Memory B cell (primary cell): ENCODE measurements at places on chromosomes 1 and 21.

- no peaks in the 10 kb centered on the region for H3K27me3 ChIP-seq
- no peaks in the 10 kb centered on the region for H3K4me1 ChIP-seq
- no peak for DNase-seq
- H3K36me3 ChIP-seq = peaks cover 2% of the 10 kb centered on the region
- H3K4me3 ChIP-seq = no peak overlapping the region
Observed at GRCh38 chr1:91523482-91523881, 22.8 kb downstream of the CDC7 start.

- no peak for DNase-seq
- peaks cover 13% of the 10 kb centered on the region for H3K4me1 ChIP-seq
- H3K36me3 ChIP-seq = no peaks in the 10 kb centered on the region
- H3K27ac ChIP-seq = peak overlapping the region; percentile 77
Observed at GRCh38 chr1:28058971-28059878, 29.2 kb downstream of the EYA3 start.

DNA sequence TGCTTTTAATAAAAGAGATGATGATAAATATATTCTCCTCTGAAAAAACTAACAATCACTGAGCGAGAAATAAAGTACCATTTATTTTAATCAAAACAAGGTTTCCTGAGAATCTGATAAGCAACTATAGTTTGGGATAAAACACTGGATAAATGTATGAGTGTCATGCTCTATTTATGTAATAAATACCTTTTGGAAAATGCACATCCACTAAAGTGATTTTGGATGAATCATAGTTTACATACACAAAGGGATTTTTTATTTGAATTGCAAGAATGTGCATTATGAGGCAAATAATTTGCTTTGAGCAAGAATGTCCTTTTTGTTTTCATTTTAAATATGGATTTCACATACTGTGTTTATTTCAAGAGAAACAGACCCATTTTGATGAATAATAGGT is 1483.5 kb downstream of the MRPL39 start:
- no peak overlapping the region for H3K27ac ChIP-seq
- H3K4me1 ChIP-seq = no peaks in the 10 kb centered on the region
- H3K36me3 ChIP-seq = no peaks in the 10 kb centered on the region
- no peaks in the 10 kb centered on the region for H3K27me3 ChIP-seq

- no peaks in the 10 kb centered on the region for H3K4me1 ChIP-seq
- no peak for DNase-seq
Observed at GRCh38 chr1:161335796-161336195, 21.6 kb downstream of the SDHC start.

DNA sequence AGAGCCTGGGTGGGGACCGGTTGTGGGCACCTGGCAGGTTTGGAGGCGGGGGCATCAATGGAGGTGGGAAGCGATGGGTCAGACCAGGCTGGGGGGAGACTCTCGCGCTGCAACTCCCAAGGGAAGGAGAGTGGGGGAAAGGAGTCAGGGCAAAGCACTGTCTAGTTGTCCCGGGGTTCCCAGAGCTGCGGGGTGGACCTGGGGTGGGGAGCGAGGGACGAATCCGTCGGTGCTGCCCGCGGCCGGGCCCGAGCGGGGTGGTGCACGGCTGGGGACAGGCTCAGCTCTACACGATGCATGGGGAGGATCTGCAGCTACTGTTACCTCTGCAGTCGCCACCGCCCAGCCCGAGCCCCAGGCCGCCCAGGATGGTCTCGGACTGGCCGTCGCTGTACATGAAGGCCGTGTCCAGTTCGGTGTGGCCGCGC is 427 bp downstream of the AKR7A2 start:
- DNase-seq = no peak
- H3K27me3 ChIP-seq = no peaks in the 10 kb centered on the region
- peak overlapping the region; percentile 88 for H3K4me3 ChIP-seq

GRCh38 chr21:44575307-44576024 is 1.9 kb downstream of the KRTAP10-4 start:
- H3K27ac ChIP-seq = no peak overlapping the region
- no peak for DNase-seq
- peaks cover 28% of the 10 kb centered on the region for H3K27me3 ChIP-seq
- H3K4me3 ChIP-seq = no peak overlapping the region
- H3K36me3 ChIP-seq = peaks cover 11% of the 10 kb centered on the region
- H3K4me1 ChIP-seq = peaks cover 2% of the 10 kb centered on the region

GRCh38 chr1:5757187-5757805 is 234.9 kb downstream of the NPHP4 start:
- H3K36me3 ChIP-seq = no peaks in the 10 kb centered on the region
- no peaks in the 10 kb centered on the region for H3K4me1 ChIP-seq
- H3K4me3 ChIP-seq = no peak overlapping the region

DNA sequence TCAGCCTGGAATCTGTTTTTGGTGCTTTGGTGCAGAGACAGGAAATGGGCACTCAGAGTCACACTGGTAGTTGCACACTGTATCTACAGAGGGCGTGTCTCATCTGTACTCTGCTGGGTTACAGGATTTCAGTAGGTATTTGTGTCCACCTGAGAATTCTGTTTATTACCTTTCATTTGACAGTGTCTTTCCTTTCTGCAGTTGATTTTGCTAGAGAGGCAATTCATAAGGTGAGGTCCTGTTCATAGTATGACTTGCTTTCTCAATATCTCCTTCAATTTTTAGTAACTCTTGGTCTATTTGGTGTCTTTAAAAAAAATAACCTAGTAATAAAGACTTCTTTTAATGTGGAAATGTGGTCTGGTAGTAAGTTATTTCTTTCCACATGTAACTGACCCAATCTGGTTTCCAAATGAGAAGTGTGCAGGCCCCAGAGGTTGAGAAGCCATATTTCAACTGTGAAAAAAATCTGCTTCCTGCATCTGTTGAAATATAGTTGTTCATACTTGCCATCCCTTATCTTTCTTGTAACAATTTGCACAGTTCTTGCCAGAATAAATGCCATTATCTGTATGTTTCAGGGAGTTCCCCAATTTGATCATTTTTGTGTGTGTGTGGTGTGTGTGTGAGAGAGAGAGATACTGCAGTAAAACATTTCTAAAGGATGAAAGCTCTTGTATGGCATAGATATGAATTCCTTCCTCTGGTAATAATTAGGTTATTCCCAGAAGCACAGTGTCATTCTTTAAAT is 78.4 kb upstream of the DNAJC6 start:
- DNase-seq = no peak
- no peaks in the 10 kb centered on the region for H3K4me1 ChIP-seq
- H3K36me3 ChIP-seq = no peaks in the 10 kb centered on the region
- H3K27ac ChIP-seq = no peak overlapping the region

DNA sequence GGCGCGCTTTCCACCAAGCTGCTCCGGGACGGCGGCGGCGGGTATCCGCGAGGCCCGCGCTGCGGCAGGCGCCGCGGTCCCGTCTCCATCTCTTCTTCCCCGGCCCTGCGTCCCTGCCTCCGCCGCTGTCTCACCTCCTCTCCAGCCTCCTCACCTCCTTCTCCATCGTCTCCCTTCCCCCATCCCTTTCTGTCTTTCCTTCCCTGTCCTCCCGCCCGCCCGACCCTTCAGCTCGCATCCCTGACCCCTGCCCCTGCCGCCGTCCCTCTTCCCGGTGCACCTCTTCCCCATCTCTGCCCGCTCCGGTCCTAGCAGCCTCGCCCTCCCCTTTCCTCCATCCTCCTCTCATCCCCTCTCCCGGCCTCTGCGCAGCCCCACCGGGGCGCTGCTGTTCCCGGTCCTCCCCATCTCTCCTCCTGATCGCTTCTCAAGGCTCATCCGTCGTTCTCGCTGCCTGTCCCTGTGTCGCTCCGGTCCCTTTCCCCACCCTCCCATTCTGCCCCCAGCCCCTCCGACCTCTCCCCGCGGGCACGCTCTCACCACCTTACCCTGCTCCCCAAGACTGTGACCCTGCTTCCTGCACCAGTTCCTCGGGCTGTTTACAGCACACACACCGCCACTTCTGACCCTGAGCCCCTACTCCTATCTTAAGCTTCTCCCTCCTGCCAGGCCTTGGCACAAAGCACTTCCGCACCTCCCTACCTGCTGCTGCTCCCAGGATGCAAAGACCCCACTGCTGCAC is 760 bp upstream of the NPHP4 start:
- DNase-seq = no peak
- H3K27me3 ChIP-seq = no peaks in the 10 kb centered on the region
- H3K4me3 ChIP-seq = peak overlapping the region; percentile 96
- H3K36me3 ChIP-seq = peaks cover 1% of the 10 kb centered on the region
- peaks cover 35% of the 10 kb centered on the region for H3K4me1 ChIP-seq

DNA sequence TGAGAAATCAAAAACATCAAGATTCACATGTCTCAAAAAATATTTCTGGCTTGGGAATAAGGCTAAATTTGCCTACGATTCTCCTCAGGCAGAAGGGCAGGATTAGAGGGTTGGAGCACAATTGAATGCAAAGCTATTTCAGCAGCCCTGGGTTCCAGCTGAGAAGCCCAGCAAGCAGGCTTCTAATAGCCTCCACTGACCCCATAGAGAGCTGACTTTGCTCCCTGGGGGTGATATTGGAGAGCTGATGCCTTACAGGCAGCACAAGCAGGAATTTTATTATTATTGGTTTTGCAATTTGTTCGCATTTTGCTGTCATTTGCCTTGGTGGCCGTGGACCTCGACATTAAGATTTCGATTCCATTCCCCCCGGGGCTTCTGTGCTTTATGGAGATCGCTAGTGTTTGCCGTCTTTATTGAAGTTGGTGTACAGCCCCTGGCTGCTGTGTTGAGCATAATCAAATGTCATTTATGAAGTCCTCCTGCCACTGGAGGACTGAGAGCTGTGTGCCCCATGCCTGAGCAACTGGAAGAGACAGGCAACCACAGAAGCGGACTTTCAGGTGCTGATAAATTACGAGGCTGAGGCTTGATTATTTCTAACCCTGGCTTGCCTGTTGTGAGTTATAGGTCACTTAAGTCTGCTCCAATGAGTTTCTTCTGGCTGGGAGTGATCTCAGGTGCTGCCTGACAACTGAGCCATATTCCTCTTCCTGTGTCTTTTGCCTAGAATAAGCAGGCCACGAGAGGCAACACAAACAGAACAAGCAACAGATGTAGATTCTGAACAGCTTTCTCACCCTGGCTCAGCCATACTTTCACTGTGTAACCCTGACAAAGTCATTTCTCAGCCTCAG is 518.4 kb upstream of the CAMK1G start:
- H3K27ac ChIP-seq = no peak overlapping the region
- H3K4me3 ChIP-seq = no peak overlapping the region
- no peaks in the 10 kb centered on the region for H3K36me3 ChIP-seq

DNA sequence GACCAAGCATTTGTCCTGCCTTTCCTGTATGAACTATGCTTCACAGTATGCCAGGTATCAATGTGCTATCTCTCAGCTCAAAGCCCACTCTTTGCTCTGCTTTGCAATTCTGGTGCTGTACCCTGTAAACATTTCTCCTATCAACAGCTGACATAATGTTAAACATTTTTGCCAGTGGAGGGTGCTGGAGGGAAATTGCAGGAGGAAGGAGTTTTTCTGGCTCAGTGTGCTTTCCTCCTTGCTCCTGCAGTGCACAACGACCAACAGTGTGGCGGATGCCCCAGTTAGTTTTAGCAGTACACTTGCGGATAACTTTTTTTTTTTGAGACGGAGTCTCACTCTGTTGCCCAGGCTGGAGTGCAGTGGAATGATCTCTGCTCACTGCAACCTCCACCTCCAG is 67.1 kb upstream of the PTGFRN start:
- no peak overlapping the region for H3K4me3 ChIP-seq
- DNase-seq = no peak
- H3K36me3 ChIP-seq = no peaks in the 10 kb centered on the region
- no peak overlapping the region for H3K27ac ChIP-seq

- peaks cover 20% of the 10 kb centered on the region for H3K4me1 ChIP-seq
- H3K4me3 ChIP-seq = no peak overlapping the region
- no peaks in the 10 kb centered on the region for H3K27me3 ChIP-seq
- no peak overlapping the region for H3K27ac ChIP-seq
- no peak for DNase-seq
Observed at GRCh38 chr1:91567583-91567982, 66.9 kb downstream of the CDC7 start.

DNA sequence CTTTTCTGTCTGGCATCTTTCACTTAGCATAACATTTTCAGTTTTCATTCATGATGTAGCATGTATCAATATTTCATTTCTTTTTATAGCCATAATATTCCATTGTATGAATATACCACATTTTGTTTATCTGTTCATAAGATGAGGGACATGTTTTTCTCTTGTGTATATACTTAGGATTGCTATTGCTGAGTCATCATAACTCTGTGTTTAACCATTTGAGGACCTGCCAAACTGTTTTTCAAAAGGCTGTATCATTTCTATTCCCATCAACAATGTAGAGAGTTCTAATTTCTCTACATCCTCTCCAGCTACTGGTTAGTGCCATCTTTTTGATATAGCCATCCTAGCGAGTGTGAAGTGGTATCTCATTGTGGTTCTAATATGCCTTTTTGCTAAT is 26.2 kb downstream of the MPZL1 start:
- H3K4me3 ChIP-seq = no peak overlapping the region
- DNase-seq = no peak
- H3K27ac ChIP-seq = peak overlapping the region; percentile 72
- peaks cover 34% of the 10 kb centered on the region for H3K4me1 ChIP-seq

DNA sequence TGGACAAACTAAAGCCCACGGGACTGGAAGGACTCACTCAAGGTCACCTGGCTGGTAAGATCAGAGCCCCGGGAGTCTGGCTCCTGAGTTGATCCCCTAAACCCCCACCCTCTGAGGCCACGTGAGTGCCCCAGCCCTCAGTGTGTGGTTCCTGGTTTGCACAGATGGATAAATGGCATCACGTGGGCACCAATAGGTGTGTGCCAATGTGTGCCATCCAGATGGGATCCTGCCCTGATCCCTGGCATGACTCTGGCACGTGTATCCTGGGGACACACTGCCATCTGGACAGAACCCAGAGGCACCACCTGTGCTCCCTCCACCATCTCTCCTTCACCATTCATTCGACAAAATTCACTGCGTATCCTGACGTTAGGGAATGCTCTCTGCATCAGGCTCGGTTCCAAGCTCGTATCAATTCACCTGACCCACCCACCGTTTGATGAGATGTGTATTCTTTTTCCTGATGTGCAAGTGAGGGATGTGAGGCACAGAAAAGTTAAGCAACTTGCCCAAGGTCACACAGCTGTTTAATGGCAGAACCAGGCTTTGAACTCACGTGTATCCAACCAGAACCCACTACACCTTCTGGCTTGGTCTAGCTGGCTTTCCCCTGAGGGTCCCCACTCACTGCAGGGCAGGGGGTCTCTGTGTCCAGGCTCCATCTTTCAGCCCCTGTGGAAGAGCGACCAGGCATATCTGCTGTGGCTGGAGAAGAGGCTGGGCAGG is 49.8 kb upstream of the PAX7 start:
- no peak for DNase-seq
- no peaks in the 10 kb centered on the region for H3K36me3 ChIP-seq
- peaks cover 20% of the 10 kb centered on the region for H3K27me3 ChIP-seq
- H3K27ac ChIP-seq = no peak overlapping the region
- no peaks in the 10 kb centered on the region for H3K4me1 ChIP-seq

- H3K4me1 ChIP-seq = peaks cover 11% of the 10 kb centered on the region
- H3K4me3 ChIP-seq = peak overlapping the region; percentile 46
- DNase-seq = peak; percentile 26
- no peaks in the 10 kb centered on the region for H3K36me3 ChIP-seq
- H3K27me3 ChIP-seq = peaks cover 12% of the 10 kb centered on the region
- H3K27ac ChIP-seq = no peak overlapping the region
Observed at GRCh38 chr1:236063919-236064673, 794 bp downstream of the NID1 start.

GRCh38 chr1:30966690-30967369 is 58.3 kb upstream of the SDC3 start:
- no peak overlapping the region for H3K4me3 ChIP-seq
- DNase-seq = no peak
- peaks cover 2% of the 10 kb centered on the region for H3K4me1 ChIP-seq
- H3K27ac ChIP-seq = no peak overlapping the region
- H3K36me3 ChIP-seq = peaks cover 40% of the 10 kb centered on the region
- H3K27me3 ChIP-seq = no peaks in the 10 kb centered on the region

GRCh38 chr21:15687208-15687607 is 42.6 kb upstream of the USP25 start:
- DNase-seq = no peak
- H3K4me1 ChIP-seq = peaks cover 5% of the 10 kb centered on the region
- no peak overlapping the region for H3K27ac ChIP-seq
- no peaks in the 10 kb centered on the region for H3K36me3 ChIP-seq
